ENCODE measurements at places on chromosomes 7 and 10.

GRCh38 chr7:47924266-47924665 lies 24.0 kb downstream of the PKD1L1 start:
- DNase-seq = no peak

GRCh38 chr10:9858816-9859215 lies 1158.9 kb upstream of the CELF2 start:
- DNase-seq = no peak

- DNase-seq = no peak
These were observed 1120.6 kb downstream of the SORCS3 start for GRCh38 chr10:105761576-105762260.

- no peak for DNase-seq
These were observed 213.5 kb upstream of the NRP1 start for GRCh38 chr10:33547976-33548375.

DNA sequence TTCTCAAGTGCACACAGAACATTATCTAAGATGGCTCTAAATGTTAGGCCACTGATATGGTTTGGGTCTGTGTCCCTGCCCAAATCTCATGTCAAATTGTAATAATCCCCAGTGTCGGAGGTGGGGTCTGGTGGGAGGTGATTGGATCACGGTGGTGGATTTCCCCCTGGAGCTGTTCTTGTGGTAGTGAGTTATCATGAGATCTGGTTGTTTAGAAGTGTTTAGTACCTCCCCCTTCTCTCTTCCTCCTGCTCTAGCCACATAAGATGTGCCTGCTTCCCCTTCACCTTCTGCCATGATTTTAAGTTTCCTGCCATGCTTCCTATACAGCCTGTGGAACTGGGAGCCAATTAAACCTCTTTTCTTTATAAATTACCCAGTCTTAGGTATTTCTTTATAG lies 11.2 kb upstream of the GSTK1 start:
- no peak for DNase-seq

DNA sequence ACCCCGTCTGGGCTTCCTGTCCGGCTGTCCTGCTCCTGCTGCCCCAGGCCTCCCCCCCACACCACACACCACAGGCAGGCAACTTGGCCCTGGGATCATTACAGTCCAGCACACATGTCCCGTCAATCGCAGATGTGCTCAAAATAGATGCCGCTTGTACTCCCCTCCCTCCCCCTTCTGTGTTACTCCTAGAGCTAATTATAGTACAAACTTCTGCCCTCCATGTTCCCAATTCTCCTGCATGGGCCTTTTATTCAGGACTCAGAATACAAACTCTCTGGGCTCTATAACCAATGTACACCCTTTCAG lies at the start of gene SYNPO2L:
TSS of gene SYNPO2L (minus strand) at position 40 of the 309 bp plus-strand sequence. CDS start 107 bp downstream, outside the sequence.
- no peak for DNase-seq

Data from activated naive CD4-positive, alpha-beta T cell (primary cell).